ENCODE measurements at places on chromosomes 5 and 9.

DNA sequence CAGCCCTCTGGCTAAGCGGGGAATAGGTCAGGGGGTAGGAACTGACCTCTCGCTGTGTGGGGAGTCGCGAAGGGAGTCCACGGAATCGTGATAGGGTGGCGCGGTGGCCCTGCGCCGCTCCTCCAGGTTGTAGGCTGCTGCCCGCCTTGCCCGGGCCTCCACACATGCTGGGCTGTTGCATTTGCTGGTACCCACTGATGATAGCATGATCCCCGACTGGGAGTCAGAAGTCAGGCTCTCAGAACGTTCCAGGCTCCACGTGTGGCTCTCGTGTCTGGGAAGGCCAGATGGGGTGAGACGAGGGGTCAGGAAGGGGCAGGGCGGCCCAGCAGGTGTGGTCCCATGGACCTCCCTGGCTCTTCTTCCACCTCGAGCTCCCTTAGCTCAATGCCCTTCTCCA, 56.0 kb downstream of the PSD2 start:
- no peak for DNase-seq

GRCh38 chr9:90967145-90967538, 165.5 kb downstream of the SYK start:
- DNase-seq: no peak

DNA sequence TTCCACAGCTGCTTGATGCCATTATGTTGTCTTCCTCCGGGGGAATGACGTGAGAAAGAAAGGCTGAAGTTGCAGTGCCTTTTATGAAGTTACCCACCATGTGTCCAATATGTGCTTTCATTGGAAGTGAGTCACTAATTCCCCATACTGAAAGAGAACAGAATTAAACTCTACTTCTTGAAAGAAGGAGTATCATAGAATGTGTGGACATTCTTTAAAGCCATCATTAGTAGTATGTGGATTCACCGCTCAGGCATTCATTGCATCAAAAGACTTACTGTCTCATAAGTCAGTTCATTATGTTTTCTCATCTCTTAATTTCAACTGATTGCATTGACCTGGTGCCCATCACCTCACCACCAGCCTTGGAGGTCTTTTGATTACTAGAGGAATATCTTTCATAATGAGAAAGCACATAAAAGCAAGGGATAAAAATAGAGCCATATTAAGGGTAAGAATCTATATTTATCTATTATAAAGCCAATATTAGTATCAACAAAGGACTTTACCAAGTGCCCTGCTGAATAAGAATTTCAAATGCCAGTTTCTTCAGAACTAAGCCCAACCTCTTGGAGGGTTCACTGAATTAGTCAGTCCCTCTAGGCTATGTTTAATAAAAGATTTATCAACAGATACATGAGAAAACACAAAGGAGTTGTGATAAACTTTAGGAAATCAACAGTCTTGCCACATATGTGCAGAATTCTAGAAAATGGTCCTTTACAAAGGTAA, 516.1 kb downstream of the NTRK2 start:
- DNase-seq: no peak

- DNase-seq: no peak
These were observed 309.8 kb upstream of the IRX4 start for GRCh38 chr5:2192496-2192895.

- no peak for DNase-seq
These were observed 10.0 kb upstream of the GRIN1 start for GRCh38 chr9:137128862-137129455.

- no peak for DNase-seq
These were observed 49.2 kb downstream of the EQTN start for GRCh38 chr9:27247756-27248155.

DNA sequence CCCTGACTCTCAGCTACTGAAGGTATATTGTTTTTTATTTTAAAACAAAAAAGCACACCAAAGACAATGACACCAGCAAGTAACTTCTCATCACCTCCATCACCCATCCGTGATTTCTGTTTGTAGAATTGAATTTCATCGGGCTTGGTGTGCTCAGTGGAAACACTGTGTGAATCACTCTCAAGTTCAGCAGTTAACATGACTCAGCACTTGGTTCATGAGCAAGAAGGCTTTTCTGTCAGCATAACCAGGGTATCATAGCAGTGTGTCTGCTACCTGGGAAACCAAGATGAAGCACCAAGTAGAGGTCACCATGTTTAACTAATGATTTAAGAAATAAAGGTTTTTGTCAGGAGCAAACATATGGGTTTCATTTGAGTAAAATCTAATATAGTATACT, 123.7 kb downstream of the INSYN2B start:
- peak; percentile 84 for DNase-seq

DNA sequence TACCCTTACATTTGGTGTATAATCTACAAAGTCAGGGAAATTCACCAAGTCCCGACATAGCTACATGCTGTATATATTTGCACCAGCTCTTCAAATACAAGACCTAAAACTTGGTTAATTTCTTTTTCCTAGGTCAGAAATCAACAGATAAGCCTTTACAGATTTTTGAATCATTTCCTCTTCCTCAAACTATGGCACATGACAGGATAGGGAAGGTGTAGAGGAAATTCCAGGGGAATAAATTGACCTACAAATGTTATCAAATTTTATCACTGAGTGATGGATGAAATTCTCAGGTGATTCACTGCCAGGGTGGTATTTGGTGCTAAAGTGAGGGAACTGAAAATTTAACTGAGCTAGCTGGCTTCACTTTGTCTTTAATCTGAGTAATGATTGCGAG, 360.0 kb downstream of the BNC2 start:
- DNase-seq: no peak

GRCh38 chr5:38931731-38932130, 85.9 kb downstream of the OSMR start:
- DNase-seq: peak; percentile 27

DNA sequence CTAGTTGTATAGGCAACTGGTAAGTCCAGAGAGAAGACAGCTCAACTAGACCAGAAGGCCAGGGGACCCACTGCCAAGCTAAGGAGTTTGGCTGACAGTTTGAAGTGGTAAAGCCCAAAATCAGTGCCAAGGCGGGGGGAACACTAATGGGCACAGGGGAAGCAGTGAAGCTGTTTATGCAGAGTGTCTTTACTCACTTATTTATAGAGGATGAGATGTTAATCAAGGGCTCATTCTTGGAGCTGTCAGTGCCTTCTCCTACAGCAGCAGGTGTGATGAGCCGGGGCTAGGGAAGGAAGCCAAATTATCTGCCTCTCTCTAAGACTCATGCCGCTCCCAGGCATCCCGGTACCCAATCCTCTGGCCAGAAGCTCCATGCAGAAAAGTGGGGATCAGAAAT, 75.2 kb upstream of the GALNT10 start:
- no peak for DNase-seq

DNA sequence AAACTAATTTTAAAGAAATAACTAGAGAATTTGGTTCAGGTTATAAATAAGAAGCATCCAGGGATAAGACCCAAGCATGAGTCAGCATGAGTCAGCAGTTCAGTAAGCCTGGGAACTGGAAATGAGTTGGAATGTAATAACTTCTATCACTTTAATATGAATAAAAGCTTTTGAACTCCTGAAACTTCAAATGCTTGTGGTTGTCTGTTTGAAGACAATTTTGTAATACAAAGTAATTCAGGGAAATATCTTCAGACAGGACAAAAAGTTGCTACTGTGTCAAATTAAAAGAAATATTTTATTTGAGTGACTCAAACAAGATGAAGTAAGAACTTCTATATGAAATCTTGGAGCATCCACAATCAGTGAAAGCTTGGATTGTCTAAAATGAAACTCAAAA, 331.2 kb upstream of the DAB2 start:
- DNase-seq: peak; percentile 88

DNA sequence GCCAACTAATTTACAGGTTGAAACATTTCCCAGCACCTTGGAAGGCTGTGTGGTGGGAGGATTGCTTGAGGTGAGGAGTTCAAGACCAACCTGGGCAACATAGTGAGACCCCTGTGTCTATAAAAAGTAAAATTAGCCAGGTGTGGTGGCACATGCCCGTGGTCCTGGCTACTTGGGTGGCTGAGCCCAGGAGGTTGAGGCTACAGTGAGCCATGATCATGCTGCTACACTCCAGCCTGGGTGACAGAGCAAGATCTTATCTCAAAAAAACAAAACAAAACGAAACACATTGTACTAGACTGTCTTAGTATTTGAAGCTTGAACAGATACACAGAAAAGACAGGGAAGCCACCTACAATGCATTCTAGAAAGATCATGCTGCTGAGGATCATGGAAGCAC, 2.8 kb upstream of the HSDL2 start:
- no peak for DNase-seq

DNA sequence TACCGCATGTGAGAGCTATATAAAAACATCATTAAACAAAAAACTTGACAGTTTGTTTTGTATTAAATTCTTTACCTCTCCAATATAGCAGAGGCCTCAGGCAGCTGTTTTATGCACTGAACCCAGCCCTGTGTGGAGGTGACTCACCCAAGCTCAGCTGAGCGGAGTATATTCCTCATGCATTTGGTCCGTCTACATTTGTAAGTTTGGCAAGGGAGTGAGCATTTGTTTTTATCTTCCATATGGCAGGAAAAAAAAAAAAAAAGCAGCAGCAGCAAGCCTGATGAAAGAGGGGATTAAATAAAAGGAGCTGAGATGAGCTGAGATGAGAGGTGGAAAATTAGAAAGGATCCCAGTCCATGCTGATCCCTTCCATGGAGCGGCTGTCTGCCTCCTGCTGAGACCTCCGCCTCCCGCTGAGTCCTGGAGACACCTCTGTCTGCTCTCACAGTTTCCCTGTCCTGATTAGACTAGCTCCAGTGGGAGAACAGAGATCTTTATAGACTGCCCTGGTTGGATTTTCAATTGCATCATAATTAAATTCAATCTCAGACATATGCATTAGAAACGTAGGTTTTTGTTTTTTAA, 112.0 kb upstream of the CTNND2 start:
- DNase-seq: peak; percentile 32

- no peak for DNase-seq
These were observed 227.4 kb downstream of the ASTN2 start for GRCh38 chr9:117187498-117187897.

GRCh38 chr9:77575785-77576184, 72.3 kb downstream of the GNA14 start:
- DNase-seq: no peak

- DNase-seq: peak; percentile 85
These were observed 25.9 kb upstream of the ANKRD55 start for GRCh38 chr5:56259002-56259511.

GRCh38 chr9:79868567-79869189, 296.9 kb downstream of the TLE4 start:
- DNase-seq: no peak

DNA sequence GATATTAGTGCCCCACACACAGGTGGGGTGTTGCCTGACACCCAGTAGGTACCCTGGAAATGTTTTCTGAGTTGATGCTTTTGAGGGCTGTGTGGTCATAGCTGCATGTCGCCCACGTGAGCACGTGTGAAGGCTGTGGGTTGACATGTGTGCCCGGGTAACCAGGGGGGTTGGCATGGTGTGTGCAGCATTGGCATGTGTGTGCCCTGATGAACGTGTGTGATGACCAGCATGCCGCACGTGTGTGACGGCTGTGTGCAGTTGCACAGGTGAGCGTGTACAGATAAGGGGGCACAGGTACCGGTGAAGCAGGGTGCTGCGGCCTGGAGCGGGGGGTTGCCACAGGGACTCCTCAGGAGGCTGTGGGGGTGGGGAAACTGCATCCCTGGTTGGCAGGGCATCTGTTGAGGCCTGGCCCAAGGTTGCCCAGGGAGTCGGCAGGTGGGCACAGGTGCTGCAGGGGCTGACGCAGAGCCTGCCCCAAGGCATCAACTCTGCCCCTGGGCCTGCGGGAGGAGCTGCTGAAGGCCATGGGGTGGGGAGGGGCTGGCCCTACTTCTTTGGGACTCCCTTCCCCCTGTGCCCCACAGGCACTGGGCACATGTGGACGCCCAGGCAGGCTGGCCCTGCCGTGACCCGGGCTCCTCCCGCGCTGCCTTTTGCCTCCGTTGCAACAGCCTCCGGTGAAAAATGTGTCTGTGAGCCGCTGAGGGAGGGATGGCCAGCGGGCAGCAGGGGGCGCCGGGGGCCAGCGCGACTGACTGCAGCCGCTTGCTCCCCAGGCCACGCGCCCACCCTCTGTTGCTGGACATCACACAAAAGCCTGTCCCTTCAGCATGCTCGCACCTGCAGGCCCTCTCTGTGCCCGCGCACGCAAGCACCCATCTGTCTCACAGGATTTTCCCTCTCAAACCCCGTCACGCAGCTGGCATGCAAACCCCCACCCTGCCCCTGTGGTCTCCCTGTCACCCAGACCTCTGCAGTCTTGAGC, 2.2 kb downstream of the UNC5A start:
- DNase-seq: no peak

DNA sequence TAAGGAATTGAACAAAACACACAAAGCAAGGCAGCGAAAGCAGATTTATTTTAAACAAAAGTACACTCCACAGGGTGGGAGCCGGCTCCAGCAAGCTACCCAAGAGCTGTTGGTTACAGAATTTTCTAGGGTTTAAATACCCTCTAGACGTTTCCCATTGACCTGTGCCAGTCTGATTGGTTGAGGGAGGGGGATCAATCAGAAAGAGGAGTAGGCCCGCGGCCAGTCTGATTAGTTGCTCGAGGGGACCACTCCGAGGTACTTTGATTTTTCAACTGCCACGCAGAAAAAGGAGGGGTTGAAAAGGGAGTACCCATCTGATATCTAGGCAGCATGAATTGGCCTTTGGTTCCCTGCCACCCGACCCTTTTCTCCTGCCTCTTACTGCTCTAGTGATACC, 998 bp downstream of the SRP19 start:
- no peak for DNase-seq

DNA sequence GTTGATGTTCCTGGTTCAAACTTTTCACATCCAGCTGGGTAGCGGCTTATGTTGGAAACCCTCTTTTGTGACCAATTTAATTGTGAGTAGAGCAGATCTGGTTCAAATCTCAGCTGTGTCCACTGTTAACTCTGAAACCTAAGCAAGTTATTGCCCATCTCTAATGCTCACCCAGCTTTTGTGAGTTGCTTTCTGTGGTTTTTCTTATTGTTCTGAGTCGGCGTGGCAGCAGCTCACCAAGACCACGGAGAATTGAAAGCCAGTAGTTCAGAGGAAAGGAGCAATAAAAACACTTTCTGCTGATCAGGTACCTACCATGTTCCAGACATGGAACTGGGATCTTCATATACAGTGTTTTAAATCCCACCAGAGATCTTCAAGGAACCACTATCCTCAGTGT, 114.4 kb downstream of the DOCK2 start:
- no peak for DNase-seq

- no peak for DNase-seq
These were observed 15.0 kb upstream of the ORM1 start for GRCh38 chr9:114307899-114308267.

GRCh38 chr5:137248527-137248926, 250.6 kb downstream of the SPOCK1 start:
- no peak for DNase-seq
